Mesothelial cell of epicardium (in vitro differentiated cells): ENCODE measurements at places on chromosomes 3 and 15.

DNA sequence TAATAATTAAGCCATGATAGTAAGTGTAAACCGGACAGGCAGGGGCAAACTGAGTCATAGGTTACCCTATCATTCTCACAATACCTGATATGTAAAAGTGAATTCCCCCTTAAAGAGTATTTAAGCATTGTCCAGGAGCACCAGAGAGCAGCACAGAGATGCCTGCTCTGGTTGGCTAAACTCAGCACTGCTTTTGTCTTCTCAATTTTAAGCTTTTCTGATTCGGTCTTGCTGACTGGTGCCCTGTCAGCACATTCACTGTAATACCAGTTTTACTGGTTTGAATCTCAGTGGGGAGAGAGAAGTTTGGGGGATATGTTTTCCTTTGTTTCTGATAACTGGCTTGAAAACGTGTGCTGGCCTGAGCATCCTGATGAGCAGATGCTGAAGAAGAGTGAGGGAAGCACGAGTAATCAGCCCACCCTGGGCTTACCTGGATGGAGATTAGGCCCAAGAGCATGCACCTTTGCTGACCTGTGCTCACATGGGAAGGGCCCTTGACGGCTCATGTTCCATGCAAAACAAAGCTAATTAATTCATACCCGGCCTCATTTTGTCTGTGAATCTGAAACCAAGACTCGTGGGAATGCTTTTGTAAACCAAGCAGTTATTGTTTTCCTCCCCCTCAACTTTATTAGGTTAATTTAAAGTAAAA is 208.5 kb upstream of the MRPL3 start:
- no peak for DNase-seq

DNA sequence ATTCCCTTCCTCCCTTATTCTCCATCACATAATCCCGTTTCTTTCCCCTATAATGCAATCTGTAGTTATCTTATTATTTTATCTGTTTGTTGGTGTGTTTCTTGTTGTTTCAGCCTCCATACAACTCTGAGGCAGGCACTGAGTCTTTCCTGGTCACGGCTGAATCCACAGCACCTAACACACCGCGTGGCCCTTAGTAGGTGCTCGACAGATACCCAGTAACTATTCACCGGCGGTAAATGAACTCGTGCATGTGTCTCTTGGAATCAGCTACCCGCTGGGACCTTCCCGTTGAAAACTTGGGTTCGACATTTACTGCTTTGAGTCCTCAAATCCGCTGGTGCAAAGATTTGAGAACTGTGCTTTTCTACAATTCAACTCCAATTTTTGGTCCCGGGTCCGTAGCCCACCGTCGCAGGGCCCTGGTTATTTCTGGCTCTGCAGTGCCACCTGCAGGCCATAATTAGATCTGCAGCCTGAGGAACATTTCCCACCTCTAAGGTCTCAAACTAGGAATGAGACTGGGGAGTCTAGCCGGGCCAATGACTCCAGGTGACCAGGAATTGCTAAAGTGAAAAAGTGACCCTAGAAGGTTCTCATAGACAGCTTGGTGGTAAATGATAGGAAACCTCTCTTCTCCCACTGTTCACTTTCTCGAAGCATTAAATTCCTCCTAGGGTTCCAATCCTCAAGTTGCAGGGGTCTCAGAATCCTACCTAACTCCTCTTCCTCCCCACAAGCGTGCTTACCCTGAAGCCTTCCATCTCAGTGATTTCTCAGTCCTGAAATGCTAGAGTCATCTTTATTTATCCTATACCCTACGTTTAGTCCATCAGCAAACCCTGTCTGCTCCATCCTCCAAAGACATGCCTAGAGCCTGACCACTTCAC is 40.0 kb upstream of the TRH start:
- DNase-seq, result no peak

DNA sequence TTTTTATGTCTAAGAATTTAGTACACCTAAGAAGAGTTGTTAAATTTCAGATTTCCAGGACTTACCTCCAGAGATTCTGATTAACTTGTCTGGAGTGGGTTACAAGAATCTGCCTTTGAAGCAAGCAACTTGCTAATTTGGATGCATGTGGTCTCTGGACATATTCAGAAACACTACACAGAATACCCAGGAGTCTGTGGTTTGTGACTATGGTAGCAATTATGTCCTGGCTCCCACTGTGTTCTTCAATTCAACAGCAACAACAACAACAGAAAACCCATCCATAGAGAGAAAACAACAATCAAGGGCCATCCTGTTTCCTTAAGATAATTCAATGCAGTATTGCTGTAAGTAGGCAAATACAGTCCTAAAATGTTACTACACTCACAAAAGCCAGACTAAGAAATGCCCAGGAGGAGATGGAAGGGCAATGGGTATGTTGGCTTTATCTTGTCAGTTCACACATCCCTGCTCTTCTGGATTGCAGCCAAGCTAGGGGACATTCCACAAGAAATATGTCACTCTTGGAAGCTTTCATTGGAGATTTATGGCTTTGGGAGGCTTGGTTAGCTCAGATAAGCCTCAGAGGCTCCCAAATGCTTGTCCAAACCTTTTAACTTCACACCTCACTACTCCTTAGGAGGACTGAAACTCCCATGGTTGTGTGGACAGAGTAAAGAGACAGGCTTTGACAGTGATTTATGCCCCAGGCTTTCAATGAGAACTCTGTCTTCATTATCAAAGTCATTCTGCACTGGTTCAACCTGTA is 99.4 kb upstream of the MRPL3 start:
- DNase-seq, result no peak

GRCh38 chr15:62844564-62845240 is 197.8 kb upstream of the TPM1 start:
- no peak for DNase-seq

DNA sequence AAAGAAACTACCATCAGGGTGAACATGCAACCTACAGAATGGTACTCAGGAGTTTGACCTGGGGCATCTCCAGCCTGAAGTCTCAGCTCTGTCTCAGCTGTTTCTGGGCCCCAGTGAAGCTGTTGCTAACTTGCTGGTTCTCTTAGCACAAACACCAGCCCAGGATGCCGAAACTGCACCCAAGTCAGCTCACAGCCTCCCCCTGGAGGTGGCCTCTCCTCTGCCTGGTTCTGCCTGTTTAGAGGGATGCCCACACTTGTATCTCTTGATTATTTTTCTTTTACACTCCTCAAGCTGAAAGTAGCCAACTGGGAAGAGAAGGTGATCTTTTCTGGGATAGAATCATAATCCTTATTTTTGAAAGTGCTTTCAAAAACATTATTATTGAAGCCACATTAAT is 289.0 kb upstream of the RASGRP1 start:
- DNase-seq, result no peak

GRCh38 chr15:70045045-70045444 is 52.7 kb downstream of the TLE3 start:
- DNase-seq, result no peak

DNA sequence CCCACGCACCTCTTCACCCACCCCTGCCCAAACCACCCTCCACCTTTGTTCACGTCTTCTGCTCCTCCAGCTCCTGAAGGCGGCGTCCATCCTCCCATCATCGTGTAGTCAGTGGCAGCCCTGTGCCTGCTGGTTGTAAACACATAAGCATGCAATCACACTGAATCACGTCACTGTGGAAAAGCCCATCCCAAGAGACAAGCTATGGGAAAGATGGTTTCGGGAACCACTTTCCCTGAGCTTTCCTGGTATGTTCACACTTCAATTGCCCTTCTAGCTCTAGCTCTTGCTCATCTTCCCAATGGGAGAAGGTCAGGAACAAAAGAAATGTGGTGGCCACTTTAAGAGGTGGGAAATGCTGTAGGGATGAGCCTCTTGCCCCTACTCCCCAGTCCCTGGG is 14.4 kb upstream of the GOLGA8J start:
- DNase-seq, result no peak

DNA sequence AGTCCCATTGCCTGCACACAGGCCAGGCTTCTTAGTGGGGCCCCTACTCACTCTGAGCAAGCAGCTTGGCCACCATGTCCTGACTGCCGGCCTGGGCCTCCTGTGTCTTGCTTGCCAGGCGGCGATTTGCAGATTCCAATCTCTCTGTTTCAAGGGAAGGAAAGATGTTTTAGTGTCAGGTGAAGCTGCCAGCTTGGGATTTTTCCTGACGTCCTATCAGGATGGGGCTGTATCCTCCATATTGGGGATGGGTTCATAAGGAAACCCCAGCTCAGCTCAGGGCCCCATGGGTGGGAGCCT is 8.5 kb downstream of the AMOTL2 start:
- no peak for DNase-seq

DNA sequence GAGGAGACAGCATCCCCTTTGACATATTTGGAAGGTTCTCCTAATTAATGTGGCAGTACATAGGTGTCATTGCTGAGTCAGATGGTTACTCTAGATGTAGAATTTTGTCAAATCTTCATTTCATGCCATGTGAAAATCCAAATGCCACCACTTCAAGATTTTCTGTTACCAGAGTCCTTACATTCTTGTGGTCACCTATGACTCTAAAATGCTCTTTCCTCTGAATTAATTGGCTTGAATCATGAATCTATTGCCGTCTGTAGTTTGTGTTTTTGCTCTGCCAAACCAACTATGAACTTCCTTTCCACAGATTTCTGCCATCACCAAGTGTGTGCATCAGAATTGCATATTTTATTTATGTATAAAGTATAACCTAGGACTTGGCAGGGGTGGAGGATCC is 269.4 kb upstream of the ZPLD1 start:
- no peak for DNase-seq

GRCh38 chr15:60593170-60593478 is 114.2 kb upstream of the ICE2 start:
- DNase-seq, result no peak

DNA sequence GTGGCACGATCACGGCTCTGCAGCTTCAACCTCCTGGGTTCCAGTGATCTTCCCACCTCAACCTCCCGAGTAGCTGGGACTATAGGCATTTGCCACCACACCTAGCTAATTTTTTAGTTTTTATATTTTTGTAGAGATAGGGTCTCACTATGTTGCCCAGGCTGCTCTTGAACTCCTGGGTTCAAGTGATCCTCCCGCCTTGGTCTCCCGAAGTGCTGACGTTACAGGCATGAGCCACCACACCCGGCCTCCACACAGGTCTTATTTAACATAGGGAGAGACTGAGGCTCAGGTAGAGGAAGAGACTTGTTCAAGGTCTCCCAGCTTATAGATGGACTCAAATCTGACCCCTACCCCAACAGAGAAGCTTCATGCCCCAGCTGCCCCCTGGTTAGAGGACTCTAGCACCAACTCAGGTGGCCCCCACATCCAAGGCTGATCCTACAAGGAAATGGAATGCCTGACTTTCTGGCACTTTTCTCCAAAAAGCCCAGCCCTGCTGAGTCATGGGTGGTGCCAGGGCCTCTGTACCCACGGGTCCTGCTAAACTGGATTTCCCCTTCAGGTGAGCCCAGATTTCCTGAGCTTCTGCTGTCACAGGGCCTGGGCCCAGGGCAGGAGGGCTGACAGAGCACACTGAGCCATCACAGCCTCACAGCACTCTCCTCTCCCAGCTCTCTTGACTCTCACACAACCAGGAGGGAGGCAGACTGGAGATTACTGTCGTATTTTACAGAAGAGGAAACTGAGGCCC is 5.6 kb downstream of the TMEM40 start:
- DNase-seq, result no peak

- no peak for DNase-seq
Measured at GRCh38 chr3:174100744-174101143, 703.2 kb downstream of the NLGN1 start.

- no peak for DNase-seq
Measured at GRCh38 chr15:24848050-24848449, 106.7 kb upstream of the SNRPN start.

GRCh38 chr3:177466074-177466473 is 268.8 kb upstream of the TBL1XR1 start:
- no peak for DNase-seq

- no peak for DNase-seq
Measured at GRCh38 chr3:38118421-38119247, 18.3 kb downstream of the ACAA1 start.

- no peak for DNase-seq
Measured at GRCh38 chr3:107604057-107604822, 81.5 kb downstream of the BBX start.

DNA sequence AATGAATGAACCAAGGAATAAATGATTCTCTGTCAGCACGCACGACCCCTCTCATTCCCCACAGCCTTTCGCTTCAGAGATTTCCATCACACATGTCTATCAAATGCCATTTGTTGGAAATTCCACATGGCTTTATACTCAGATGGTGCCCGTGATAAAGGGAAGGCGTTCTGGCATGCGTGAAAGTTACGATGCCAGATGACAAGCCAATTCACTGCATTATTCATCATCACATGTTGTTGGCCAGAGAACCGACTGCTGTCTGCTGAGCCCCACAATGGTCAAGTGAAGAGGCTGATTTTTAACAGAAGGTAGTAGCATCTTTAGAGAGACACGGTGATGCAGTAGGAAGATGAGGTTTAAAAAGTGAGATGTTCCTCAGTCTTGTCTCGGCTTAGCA is 74.1 kb upstream of the FRMD4B start:
- no peak for DNase-seq

DNA sequence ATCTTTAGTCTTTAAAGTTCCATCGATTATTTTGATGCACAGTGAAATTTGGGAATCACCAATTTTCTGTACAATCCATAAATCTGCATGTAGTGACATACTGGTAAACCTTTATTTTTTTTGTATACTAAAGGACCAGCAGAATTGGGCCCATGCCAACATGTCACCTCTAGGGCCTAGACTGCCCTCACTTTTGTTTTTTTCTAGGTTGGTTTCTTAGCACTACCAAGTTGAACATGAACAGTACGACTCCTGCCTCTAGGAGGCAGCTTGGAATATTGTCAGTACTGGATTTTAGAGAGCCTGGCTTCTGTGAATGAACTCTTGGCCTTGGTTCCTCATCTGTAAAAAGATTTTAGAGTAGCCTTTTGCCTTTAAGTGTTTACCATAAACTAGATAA is 32.3 kb downstream of the NKIRAS1 start:
- DNase-seq, result no peak

- no peak for DNase-seq
Measured at GRCh38 chr3:96705895-96706294, 108.5 kb upstream of the EPHA6 start.

DNA sequence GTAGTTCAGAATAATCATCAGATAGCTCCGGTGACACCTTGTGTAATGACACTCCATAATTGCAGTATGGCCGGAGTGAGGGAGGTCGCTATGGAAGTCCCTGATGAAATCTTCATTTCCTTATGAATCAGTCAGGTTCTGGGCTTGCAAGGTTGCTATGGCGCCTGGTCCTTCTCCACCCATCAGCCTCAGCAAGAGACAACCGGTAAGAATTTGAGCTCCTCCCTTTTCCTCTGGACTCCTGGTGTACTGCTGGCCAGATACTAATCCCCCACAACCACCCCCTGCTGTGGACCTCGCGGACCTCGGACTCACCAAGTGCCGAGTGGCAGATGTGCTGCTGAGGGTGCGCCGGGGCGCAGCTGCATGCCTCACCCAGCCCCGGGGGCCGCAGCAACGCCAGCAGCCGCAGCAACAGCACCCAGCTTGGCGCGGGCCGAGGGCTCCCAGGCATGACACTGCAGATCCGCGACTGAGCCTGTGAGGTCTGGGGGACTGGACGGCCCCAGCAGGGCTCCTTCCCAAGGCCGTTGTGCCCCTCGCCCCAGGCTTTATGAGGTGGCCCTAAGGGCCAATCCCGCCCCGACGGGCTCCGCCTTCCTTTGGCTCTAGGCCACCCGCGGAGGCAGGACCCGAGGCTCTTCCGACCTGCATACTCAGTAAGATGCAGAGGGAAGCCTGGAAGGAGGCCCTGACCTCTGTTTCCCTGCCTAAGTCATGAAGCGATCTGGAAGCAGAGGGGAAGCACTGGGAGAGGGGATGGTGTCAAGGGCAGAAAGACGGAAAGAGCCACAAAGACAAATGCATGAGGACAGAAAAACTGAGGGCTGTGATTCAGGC is at the start of gene TIMP4:
Gene TIMP4 (minus strand): TSS at position 526 of the 840 bp plus-strand sequence. CDS start 72 bp downstream, at position 454.
- DNase-seq, result no peak

- DNase-seq, result no peak
Measured at GRCh38 chr15:41937568-41937923, 34.8 kb downstream of the EHD4 start.
